Activated effector memory CD4-positive, alpha-beta T cell treated with Interleukin-2 at 50 U/mL for 16 hours (primary cell): ENCODE measurements at places on chromosomes 2 and 18.

- no peak for DNase-seq
Measured at GRCh38 chr2:141440072-141440635, 690.7 kb downstream of the LRP1B start.

DNA sequence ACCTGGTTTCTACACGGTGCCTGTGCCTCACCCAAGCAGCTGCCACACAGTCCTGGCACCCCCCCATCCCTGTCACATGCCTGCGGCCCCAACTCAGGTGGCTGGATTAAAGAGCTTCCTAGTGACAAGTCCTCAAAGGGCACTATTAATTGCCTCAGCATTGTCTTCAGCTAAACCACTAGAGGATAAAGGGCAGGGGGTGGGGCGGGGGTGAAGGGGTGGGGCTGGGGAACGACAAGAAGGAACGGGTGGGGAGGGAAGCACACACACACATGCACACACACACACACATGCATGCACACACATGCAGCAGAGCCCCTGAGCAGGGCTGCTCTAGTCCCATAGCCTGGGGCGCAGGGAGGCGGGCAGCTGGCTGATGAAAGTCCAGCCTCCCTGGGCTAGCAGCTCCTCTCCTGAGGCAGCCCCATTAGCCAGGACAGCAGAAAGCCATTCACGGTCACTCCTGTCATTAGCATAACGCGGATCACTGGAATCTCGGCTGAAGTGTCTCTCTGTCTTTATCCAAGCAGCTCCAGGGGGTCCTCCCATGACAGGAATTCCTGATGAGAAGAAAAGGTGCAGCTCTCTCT, 7.4 kb upstream of the TEX261 start:
- DNase-seq = no peak

DNA sequence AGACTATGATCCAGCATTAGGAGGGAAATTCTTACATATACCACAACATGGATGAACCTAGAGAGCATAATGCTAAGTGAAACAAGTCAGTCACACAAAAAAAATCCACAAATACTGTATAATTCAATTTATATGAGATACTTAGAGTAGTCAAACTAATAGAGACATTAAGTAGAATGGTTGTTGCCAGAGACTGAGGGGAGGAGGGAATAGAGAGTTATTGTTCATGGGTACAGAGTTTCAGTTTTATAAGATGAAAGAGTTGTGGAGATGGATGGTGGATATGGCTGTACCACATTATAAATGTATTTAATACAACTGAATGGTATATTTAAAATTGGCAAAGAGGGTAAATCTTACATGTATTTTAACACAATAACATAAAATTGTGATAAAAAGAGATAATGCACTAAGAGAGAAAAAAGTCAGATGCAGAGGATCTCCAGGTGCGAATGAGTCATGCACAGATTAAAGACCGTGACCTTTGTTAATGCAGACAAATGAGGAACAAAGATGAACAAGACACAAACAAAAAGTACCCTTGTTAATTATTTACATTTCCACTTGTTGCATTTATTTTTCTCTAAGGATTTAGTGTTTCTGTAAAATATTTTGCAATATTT, 541.7 kb upstream of the MEX3C start:
- no peak for DNase-seq

GRCh38 chr2:188720811-188721605, 253.2 kb upstream of the COL3A1 start:
- no peak for DNase-seq

DNA sequence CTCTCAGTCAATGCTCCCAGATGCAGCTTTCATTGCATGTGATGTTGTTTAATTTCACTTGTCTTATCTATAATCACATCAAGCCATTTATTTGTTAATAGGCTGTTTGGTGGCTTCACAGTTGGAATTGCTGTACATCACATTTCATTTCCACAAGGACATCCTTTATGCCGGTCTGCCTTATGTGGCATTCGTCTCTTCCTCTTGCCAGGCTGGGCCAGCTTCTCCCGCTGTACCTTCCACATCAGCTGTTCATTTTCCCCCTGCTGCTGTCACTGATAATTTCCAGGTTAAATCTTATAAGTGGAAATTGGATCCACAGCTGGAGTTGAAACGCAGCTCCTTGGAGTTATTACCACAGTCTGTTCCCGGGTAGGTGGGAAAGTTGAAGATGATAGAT, 110.6 kb downstream of the DPP10 start:
- DNase-seq = no peak

DNA sequence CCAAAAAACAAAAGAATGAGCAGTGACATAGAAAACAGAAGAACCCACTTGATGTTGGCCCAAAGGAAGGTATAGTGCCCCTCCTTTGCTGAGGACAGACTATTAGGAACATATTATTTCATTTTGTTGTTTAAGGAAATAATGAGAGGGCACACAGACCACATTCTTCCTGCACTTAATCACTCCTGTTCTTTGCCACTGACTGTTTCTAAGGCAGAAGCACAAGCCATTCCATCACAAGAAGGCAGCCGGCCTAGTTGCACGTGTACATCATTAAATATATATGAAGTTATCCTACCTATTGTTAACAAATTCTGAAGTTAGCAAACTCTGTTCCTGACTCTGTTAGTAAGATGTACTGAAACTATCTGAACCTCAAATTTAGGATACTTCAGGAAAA, 110.0 kb downstream of the LNPK start:
- DNase-seq = no peak

GRCh38 chr2:111618226-111618977, 265.6 kb downstream of the ANAPC1 start:
- no peak for DNase-seq

- DNase-seq = no peak
Measured at GRCh38 chr2:134262684-134263083, 8.8 kb downstream of the MGAT5 start.

- DNase-seq = no peak
Measured at GRCh38 chr2:2828774-2829368, 497.8 kb upstream of the MYT1L start.

DNA sequence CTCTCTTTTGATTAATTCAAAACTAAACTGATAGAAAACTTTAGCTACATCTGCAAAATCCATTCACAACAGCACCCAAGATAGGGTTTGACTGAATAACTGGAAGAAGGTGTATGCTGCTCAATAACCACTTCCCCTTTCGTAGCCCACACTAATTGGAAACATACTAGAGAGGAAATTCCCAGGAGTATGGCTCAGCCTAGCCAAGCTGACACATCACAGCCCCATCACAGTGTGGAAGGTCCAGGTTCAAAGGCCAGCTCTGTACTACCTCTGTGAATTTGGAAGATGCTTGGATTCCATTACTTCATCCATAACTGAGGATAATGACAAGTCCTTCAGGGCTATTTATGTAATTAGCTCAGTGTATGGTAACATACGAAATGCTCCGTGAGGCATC, 185.4 kb downstream of the FBXO15 start:
- no peak for DNase-seq

GRCh38 chr2:69188182-69188900, 175.4 kb downstream of the ANTXR1 start:
- no peak for DNase-seq

DNA sequence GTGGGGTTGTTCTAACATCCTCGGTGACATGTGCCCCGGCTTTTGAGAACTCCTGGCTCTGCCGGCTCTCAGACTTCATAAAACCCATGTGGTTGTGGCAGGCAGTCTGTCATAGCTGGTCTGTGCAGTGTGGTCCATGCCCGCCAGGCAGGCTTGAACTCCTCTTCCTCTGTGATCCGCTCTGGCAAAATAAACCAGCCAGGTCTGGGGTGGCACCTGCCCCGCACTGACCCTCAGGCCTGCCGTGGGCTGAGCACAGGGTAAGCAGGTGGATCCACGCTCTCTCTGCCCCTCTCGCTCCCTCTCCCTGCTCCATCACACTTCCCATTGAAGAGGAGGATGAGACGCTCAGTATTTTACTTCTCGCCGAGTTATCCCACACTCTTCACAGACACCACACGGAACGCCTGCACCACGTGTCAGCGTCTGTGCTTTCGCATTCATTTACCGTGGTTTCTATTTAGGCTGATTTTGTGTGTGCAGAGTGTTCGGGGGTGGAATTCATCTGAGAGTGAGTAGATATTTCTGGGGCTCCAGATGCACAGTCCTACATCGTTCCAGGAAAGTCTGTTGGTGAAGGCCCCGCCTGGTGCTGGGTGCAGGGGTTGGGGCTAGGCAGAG, 56.4 kb downstream of the RTP5 start:
- no peak for DNase-seq

DNA sequence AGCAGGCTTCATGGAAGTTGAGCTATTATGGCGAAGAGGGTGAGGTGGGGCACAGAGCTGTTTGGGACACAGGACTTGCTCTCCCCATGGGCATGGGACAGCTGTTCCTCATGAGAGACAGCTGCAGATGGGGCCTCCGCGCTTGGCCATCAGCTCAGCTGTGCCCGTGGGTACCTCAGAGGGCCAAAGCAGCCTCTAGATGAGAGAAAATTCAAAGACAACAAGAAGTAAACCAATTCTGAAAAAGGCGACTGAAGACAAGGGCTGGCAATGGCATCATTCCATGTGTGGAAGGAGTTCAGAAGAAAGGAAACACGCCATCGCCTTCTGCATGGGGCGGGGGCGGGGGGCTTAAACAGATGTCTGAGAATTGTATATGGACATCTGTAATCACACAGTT, 136.2 kb downstream of the BCL2 start:
- no peak for DNase-seq

- no peak for DNase-seq
Measured at GRCh38 chr18:56248610-56249235, 389.7 kb downstream of the TXNL1 start.

GRCh38 chr2:27362678-27363420, 6.3 kb upstream of the GTF3C2 start:
- no peak for DNase-seq

DNA sequence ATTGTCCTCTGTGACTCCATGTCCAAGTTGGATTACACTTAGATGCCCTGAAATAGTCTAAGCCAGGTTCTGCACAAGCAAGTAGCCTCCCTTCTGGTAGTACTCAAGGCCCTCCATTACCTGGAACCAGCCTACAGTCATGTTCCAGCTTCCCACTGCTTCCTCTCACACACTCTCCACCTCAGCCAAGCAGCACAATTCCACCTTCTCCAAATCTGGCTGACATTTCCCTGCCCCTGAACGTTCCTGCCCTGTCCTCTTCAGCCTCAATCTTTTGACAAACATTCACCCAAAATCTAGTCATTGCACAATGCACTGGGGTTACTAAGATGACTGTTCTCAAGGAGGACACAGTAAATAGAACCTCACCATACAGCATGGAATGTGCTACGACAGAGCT, 95.3 kb upstream of the KLHL29 start:
- no peak for DNase-seq

DNA sequence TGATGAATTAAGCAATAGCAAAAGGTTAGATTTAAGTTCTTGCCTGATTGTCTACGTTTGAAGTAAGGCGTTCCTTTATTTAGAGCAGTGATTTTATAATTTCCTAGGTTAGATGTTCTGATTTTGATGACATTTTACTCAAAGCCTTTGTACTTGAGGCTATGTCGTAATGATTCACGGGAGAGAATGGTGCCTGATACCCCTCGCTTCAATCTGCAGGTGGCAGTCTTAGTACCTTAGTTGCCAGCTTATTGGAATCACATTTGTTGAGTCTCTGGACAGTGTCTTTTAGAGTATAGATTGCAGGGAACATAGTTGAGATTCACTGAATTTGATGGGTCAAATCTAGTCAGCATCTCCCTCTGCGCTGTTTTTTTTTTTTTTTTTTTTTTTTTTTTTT, 89.5 kb downstream of the BIRC6 start:
- no peak for DNase-seq

- no peak for DNase-seq
Measured at GRCh38 chr2:216274194-216274840, 98.0 kb downstream of the MARCHF4 start.

- no peak for DNase-seq
Measured at GRCh38 chr2:162149940-162150339, 2.1 kb downstream of the GCG start.

- no peak for DNase-seq
Measured at GRCh38 chr2:216549926-216550690, 51.5 kb downstream of the RPL37A start.

GRCh38 chr2:207458582-207458981, 71.2 kb upstream of the CREB1 start:
- DNase-seq = no peak

GRCh38 chr2:73718851-73719621, 18.1 kb downstream of the TPRKB start:
- DNase-seq = no peak

- no peak for DNase-seq
Measured at GRCh38 chr18:42094875-42095274, 139.8 kb downstream of the PIK3C3 start.

- DNase-seq = no peak
Measured at GRCh38 chr2:54624591-54625071, 98.8 kb upstream of the EML6 start.

GRCh38 chr2:132884705-132885104, 214.7 kb upstream of the LYPD1 start:
- DNase-seq = no peak

GRCh38 chr2:120771781-120772208, 36.1 kb downstream of the GLI2 start:
- no peak for DNase-seq

GRCh38 chr2:69907216-69907615, 7.7 kb upstream of the MXD1 start:
- no peak for DNase-seq

- no peak for DNase-seq
Measured at GRCh38 chr2:226429476-226429875, 370.1 kb downstream of the IRS1 start.

- no peak for DNase-seq
Measured at GRCh38 chr2:28624436-28624792, 127.2 kb upstream of the PPP1CB start.
